ENCODE measurements at places on chromosomes 11 and 22. TPM values are rescaled to one million over a fixed set of nuclear protein-coding genes. Genes with fewer than 3 reads are reported as not detected.

RRM1 gene
- total RNA-seq: 62.3 TPM

OR51B5 gene
- total RNA-seq: 0.46 TPM

LSP1 gene
- 1.2 TPM for total RNA-seq

SYT9 gene
- total RNA-seq: 29.1 TPM

SMIM35 gene
- under 0.01 TPM for total RNA-seq

GGTLC3 gene
- not detected for total RNA-seq

Data from diencephalon (tissue), 1 donor.